ENCODE measurements at places on chromosomes 4 and X.

- no peak for DNase-seq
Measured at GRCh38 chrX:119622356-119623232, 16.4 kb upstream of the NKRF start.

GRCh38 chrX:120824021-120824420 is 51.6 kb downstream of the CT47B1 start:
- DNase-seq, result no peak

- DNase-seq, result no peak
Measured at GRCh38 chr4:55087009-55087912, 38.1 kb downstream of the KDR start.

DNA sequence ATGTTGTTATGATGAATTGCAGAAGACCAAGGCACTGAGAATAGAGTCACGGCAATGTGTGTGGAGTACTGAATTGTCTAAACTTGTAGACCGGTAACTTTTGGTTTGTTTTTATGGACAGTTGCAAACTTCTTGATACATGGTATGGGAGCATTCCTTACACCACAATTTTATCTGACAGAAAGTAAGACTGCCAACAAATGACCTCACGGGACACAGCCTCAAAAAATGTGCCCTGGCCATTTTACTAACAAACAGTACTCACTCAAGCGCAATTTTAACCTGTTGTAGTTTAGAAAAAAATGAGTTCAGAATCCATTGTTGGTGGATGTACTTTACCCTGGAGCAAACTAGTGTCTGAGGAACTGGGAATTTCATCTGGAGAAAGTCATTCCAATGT is 321.2 kb downstream of the CAMK2D start:
- no peak for DNase-seq

GRCh38 chrX:18596096-18596495 is 75.8 kb downstream of the RS1 start:
- DNase-seq, result no peak

DNA sequence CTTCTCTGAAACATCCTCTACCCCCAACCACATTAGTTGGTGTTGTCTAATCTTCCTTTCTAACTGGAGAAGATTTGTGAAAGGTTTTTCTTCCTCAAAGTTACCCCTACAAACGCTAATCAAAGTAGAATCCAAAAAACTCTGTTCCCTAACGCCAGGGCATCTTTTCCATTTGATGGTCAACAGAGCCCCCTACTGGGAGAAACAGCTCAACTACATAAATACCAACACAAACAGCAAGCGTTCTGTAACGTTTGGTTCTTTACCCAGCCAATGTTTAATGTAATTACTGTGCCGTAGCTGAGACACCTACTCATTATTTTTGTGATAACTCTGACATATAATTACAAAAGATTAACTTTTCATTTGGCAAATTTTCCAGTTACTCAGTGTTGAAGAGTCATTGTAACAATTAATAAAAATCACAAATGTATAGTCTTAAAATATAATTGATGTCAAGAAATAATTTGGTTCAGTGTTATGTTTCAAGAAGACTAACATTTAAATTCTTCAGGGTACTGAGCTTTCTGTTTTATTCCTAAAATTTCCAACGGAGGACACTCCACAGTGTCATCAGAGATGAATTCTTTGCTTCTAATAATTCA is 94.9 kb upstream of the TBC1D9 start:
- DNase-seq, result peak; percentile 12

DNA sequence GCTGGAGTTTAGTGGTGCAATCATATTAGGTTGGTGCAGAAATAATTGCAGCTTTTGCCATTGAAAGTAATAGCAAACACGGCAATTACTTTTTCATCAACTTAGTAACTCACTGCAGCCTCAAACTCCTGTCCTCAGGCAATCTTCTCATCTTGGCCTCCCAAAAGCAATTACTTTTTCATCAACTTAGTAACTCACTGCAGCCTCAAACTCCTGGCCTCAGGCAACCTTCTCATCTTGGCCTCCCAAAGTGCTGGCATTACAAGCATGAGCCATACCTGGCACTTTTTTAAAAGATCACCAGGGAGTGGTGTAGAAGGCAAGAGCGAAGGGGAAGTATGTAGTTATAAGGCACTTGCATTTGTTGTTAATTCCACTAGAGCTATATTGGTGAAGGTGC is 491.1 kb upstream of the ADGRL3 start:
- DNase-seq, result no peak

DNA sequence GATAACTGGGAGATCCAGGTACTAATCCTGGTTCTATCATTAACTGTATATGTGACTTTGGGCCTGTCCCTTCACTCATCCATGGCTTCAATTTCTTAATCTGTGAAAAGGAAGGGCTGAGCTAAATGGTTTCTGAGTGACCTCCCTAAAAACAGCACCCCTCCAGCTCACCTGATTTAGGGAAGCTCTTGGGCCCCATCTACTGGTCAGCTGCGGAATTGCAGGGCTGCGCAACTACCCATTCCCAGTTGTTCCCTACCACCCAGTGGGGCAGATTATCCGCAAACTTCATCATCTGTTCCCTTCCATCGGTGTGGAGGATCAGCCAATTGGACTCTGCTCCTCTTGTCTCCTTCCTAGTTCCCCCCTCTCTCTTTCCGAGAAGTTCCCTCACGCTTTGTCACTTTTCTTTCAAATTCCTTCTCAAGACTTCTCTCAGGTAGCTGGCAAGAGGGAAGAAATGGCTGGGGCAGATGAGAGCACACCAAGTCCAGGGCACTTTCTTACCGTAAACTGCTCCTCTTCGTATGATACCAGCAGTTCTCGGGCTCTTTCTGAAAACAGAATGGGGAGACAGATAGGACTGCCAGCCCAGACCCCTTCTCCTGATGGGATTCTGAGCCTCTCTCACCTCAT is 5.8 kb downstream of the LAS1L start:
- DNase-seq, result peak; percentile 46

DNA sequence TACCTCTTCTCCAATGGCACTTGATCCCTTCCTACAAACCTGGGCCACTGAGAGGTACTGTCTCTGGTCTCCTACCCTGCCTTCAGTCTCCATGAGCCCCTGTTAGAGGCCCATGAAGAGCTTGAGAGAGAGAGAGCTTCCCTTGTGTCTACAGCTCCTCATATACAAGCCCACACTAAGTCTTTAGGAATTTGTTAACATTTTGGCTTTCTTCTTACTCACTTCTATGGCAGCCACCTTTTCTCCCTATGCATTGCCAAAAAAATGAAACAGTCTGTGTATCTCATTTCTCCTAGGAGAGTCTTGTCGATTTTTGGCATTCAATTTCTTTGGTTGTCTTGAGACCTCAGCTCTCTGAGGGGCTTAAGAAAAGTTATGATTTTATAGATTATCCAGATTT is 90.9 kb upstream of the LNX1 start:
- no peak for DNase-seq

Data from immature natural killer cell (primary cell).